ENCODE measurements at places on chromosomes 7 and 10.

DNA sequence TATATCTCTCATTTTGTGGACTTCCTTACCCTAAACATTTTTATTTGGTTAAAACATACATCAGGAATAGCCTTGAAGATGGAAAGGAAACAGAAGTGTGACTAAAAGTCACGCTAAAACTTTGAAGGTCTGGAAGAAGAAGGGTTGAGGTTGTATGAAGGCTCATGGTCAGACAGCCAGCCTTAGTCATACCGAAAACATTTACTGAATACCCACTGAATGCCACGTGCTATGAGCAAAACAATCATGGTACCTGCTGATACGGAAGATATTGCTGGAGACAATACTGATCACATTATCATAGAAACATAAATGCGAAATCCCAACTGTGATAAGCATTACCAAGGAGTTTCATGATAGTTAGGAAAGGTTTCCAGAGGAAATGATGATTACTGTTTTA is 64.0 kb downstream of the PDZD8 start:
- no peak for DNase-seq

DNA sequence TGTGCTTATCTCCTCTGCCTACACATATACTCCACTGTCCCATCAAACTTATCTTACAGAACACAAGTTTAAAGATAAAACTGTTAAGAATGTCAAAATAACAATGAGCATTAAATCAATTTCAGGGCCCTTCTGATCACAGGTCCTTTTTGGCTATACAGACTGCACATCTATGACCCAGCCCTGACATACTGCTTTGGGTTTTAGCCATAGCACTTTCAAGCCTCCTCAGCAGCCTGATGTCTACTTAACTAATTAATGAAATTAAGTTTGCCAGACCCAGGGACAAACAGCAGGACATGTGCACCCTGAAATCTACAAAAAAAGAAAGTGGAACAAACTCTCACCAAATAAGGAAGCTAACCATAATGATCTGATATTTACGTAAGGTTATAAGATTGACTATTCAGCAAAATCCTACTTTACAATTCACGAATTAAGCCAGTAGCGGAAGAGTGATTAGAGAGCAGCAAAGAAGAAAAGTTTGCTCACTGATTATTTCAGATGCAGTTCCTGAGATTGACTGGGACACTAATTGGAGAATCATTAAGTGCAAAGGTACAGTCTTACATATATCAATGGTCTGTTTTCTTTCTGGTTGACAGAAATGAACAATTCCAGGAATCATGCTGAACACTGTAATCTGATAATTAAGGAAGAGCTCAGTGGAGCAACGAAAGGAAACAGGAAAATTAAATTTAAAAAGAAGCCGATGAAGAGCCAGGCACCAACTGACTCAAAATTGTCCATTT is 669.3 kb upstream of the LRRN3 start:
- no peak for DNase-seq

GRCh38 chr7:97145068-97145467 is 27.6 kb downstream of the SDHAF3 start:
- no peak for DNase-seq

- DNase-seq, result no peak
Measured at GRCh38 chr10:80448209-80448942, 5.7 kb upstream of the TSPAN14 start.

- no peak for DNase-seq
Measured at GRCh38 chr10:102869258-102870198, at the start of gene AS3MT. Gene AS3MT (plus strand): TSS chr10:102869470. CDS start chr10:102869593, 123 bp downstream.

DNA sequence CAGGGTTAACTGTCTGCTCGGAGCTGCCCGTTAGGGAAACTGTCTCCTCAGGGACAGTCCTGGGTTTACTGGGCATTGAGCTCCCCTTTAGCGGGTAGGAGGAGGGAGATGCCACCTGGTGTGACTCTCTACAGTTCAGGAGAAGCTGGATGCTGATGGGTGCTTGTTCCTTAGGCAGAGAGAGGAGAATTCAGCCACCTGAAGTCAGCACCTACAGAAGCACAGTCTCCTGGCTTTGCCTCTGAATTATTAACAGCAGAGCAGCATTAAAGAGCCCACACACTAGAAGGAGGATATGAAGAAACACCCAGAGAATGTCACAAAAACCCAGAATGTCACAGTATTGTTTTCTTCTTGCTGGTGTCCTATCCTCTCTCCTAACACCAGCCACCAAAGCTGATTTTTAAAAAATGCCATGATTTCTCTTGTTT is 696 bp downstream of the GIMAP4 start:
- no peak for DNase-seq

GRCh38 chr10:113518816-113519591 is 33.8 kb upstream of the HABP2 start:
- no peak for DNase-seq

DNA sequence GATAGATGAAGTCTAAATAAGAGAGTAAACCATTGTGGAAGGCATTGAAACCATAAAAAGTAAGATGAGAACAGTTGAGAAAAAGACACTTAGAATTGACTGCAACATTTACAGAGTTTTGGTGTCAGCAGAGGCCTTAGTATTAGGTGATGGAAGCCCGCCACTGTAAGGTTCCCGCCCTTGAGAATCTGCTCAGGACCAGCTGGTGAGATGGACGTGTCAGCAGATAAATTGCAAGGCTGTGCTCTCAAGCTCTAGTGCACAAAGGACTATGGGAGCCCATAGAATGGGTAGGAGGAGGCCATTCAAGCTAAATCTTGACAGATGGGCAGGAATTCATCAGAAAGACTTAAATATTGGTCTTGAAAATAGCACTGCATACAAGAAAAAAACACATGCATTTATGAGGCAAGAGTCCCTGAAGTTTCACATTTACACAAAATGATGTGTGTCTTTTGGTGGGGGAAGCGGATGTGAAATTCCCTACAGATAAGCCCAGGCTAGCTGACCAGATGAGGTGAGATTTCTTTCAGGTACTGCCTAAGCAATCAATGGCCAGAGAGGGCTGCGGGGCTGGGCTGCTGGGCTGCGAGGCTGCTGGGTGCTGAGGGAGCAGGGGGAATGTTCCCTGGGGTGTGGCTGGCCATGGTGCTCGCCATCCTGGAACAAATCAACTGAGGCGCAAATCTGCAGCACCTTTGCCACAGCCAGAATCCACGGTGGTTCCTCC is 42.5 kb downstream of the SYPL1 start:
- no peak for DNase-seq

- DNase-seq, result no peak
Measured at GRCh38 chr10:114073395-114074186, 29.9 kb downstream of the ADRB1 start.

DNA sequence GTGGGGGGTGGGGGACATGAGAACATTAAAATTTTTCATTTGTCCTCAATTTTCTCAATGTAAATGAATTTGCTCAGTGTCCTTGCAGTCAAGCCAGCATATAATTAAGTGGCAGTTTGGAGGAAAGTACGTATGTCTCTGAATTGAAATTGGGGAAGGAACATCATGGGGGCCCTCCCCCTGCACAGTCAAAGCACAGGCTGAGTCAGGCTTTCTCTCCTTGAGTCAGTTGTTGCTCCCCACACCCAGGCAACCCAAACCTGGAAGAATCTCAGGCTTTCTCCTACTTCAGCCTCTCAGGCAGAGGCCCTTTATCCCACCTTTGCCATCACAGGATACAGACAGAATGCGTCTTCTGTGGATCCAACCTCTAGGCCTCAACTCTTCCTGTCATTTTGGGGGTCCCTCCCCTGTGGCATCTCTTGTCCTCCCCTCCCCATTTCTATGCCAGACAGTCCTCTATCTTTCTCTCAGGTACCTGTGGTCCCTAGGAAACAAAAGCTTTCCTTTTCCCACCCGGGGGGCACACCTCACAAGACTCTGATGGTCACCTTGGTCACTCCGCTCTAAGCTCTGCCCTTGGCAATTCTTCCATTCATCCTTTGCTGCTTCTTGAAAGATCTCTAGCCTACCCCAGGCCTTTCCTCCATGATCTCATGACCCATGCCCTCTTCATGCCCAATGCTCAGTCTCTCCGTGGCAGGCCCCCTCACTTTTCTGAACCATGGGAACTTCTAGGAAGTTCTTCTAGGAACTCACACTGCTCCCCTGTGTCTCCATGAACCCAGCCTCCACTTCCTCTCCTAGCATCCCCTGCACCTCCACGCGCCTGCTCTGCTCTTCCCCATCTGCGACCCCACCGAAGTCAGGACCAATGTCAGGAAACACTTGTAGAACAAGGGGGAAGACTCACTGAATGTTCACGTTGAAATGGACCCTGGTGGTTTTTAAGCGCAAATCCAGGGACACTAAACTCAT is 40.4 kb downstream of the CREB3L2 start:
- no peak for DNase-seq

DNA sequence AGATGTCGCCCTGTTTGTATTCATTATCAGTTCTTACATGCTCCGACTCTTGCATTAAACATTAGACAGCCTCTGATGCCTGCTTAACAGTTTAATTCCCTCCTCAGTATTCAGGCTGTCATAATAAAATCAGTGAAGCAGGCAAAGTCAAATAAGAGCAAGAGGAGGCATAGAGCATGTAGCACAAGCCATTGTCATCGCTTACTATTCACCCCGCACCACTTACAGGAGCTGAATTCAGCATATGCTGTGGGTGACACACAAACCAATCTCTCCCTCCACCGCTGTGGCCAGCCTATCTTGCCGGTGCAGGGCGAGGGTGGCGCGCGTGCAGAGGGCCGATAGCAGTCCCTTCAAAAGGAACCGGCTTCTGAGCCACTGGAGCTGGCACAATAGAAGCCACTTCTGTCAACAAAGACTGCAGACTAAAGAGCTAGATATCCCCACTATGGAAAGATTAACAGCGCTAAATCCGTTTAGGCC is 433.2 kb upstream of the MGMT start:
- no peak for DNase-seq

GRCh38 chr7:19378345-19378714 is 233.1 kb upstream of the FERD3L start:
- no peak for DNase-seq

DNA sequence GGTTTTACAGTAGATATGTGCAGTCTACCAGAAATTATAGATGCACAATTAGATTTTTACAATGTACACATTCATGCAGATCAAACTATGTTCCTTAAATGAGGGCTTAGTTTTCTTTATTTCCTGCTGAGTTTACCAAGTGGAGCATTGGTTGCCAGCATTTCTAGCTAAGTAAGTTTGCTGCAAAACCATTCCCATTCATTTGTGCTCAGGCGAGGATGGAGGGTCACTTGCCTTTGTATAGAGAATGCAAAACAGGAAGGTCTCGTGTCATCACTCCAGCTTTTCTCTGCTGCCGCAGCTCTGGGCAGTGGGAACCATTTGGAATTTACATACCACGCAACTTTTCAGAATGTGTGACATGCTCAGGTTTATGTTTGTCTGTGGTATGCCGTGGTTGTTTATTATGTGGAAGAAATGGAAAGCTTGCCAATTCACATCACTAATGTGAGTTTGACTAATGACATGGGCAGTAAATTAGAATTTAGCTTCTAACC is 198.6 kb downstream of the TRIL start:
- no peak for DNase-seq

- no peak for DNase-seq
Measured at GRCh38 chr7:50690541-50691011, 92.1 kb downstream of the GRB10 start.

GRCh38 chr7:157685430-157686284 is 348.9 kb downstream of the DNAJB6 start:
- no peak for DNase-seq

GRCh38 chr10:71319800-71320392 is 837 bp downstream of the SLC29A3 start:
- no peak for DNase-seq

DNA sequence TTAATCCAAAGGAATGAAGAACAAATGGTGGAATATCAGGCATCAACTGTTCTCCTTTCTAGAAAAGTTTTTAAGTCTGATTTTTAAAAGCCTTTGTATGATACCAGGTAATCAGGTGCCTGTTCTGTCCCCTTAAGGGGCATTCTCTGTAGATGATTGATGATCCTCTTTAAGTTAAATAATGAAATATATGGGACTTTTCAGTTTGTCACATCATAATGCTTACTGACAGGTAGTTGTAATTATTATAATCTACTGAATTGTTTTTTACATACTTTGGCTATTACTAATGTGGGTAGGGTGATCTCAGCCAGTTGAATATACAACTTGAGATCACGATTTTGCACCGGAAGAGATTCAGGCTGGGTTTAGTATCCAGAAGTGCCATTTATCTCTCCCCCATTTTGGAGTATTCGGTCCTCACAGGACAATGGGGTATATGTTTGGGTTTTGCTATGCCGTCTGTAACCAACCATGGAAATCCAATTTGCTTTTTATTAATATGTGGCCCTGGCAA is 330.2 kb downstream of the BICC1 start:
- no peak for DNase-seq

- no peak for DNase-seq
Measured at GRCh38 chr10:11317936-11318670, 293.3 kb downstream of the USP6NL start.

- DNase-seq, result no peak
Measured at GRCh38 chr7:84610390-84610789, 415.8 kb upstream of the SEMA3A start.

DNA sequence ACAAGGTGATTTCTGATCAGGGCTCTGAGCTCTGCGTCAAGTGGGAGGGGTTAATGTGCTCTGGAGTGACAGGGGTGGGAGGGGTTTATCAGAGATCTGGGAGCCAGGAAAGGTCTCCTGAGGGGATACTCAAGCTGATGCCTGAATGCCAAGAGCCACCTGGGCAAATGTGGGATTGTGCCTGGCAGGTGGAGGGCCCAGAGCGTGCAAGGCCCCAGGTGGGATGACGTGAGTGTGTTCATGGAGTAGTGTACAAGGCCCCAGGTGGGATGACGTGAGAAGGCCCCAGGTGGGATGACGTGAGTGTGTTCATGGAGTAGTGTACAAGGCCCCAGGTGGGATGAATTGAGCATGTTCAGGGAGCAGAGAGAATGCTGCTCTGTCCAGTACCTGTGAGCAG is 610.3 kb downstream of the PTPRN2 start:
- no peak for DNase-seq

GRCh38 chr7:149214020-149214720 is 18.8 kb downstream of the ZNF282 start:
- no peak for DNase-seq

GRCh38 chr10:58158806-58159205 is 108.9 kb downstream of the IPMK start:
- no peak for DNase-seq

GRCh38 chr7:130298544-130299326 is 5.8 kb downstream of the CPA4 start:
- no peak for DNase-seq

DNA sequence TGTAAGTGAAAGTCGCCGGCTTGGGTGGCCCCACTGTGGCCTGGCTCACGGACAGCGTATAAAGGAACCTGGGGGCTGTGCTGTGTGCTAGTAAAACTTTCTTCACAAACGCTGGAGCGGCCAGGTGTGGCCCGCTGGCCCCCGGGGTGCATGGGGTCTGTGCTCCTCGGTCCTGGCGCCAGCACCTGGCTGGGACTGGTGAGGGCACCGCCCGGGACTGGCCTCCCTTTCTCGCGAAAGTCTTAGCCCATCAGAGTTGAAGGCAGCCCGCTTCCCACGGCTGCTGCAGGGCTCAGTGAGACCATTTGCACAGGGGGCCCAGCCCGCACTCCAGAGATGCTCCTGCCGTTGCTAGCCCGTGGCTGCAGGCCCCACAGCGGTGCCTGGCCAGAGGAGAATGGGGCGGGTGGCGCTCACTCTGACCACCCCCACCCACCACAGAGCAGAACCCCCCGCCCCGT is 5.8 kb downstream of the PWWP2B start:
- no peak for DNase-seq
